ENCODE measurements at places on chromosomes 3 and 15.

GRCh38 chr15:80744826-80745225, 34.3 kb upstream of the CEMIP start:
- DNase-seq, result no peak

DNA sequence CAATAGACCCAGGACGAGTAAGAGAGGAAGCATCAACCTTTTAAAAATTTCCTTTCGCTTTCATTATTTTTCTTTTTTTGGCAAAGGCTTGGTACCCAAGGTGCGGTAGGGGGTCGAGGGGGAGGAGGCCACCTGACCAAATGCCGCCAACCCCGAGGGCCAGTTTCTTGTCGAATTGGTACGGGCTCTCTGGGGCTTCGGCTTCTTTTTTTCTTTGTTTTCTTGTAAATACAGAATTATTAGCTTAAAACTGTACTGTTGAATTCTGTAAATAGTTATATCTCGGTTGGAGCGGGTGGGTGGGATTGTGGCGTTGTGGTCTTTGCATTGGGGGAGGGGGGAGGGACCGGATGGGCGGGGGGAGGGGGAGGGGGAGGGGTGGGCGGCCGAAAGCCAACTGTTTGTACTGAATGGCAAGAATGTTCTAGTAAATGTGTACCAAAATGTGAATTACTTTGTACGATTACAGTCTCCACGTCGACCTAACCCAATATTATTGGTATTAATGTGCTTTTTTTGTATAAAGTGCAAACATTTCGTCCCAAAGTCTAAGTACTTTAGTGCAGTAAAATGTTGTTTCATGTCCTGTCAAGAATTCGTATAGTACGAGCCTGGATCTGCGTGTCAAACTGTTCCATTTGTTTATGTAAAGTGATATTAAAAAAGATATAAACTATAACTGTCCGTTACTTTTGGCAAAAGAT, 4.7 kb downstream of the ZIC1 start:
- no peak for DNase-seq

DNA sequence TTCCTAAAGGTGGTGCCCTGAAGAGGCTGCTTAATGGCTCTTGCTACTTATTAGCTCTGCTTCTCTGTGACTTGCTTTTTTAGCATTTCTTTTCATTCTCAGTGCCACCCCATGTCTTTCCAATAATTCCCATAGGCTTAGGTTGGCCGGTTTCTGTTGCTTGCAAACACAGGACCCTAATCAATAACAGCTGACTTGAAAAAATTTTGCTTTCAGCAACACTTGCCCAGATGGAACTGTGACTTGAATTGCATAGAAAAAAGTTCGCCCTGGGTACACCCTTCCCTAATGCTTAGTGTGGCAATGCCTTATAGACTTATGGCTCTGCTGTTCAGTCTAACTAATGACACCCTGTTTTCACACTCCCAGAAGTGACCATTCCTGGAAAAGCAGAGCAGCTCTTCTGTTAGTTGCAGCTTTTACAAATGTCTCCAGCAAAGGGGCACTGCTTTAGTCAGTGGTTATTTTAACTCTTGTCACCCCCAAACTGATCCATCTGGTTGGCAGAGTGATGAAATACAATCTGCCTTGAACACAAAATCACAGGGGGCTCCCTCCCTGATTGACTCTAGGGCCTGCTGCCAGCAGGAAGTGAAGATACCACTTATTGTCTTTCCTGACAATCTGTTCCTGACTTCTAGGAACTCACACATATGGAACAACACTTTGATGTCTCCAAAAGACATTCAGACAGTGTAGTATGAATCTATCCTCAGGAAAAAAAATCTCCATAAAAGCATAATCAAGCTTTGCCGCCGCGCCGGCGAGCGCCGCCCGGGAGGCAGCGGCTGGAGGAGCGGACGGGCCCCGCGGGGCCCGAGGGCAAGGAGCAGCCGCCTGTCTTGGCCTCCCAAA, 9.7 kb upstream of the SLMAP start:
- DNase-seq, result no peak

DNA sequence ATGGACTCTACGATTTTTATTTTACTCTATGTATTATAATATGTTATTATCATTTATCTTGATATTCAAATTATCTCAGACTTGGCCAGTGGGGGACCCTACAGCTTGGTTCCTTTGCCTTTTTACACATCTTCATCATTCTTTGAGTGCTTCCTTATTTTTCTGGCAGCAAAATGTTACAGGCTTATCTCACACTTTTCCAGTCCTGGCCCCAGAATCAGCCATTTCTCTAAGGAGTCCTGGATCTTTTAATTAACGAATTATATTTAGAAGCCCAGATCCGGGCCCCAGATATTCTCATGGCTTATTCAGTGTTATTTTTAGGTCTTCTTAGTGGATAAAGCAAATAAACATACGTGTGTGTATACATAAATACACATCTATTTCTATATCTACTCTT, 32.8 kb upstream of the MELTF start:
- no peak for DNase-seq

DNA sequence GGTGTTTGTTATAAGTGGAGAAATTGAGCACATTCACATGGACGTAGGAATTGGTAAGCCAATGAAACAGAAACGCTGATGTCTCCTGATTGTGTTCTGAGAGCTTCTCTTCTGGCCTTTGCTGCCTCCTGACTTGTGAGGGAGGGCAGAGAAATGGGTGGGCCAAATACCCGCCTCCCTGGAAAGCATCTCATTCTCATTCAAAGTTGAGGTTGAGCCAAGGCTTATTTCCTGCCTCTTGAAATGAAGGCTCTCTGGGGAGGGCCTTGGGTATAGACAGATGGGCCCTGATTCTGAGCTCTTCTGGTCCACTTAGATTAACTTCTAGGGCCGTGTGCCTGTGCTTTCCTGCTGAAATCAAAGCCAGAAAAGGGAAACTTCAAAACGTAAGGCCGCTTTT, 57.4 kb upstream of the MYZAP start:
- no peak for DNase-seq

GRCh38 chr3:25831578-25831977, 41.7 kb downstream of the OXSM start:
- DNase-seq, result peak; percentile 62
